ENCODE measurements at places on chromosomes 13 and 19.

- no peak for DNase-seq
Observed at GRCh38 chr13:109803825-109804224, 17.4 kb upstream of the IRS2 start.

DNA sequence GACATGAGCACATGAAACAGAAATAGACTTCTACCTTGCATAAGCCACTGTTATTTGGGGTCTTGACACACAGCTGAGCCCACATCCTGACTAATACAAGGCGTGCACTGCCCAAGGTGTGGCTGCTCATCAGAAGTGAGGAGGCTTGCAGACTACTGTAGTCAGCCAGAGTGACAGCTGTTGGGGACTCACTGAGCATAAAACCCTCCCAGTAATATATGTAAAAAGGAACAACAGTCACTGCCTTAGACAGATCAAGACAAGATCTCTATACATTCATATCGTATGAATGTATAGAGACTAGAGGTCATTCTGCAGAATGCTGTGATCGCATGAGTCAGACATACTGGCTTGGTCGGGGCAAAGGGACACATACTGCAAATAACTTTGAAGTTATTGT lies 4.1 kb upstream of the C1QTNF9B start:
- DNase-seq = no peak

- no peak for DNase-seq
Observed at GRCh38 chr13:70505809-70506208, 397.6 kb upstream of the KLHL1 start.

GRCh38 chr19:7159105-7159933 lies 89.8 kb downstream of the ZNF557 start:
- DNase-seq = no peak

GRCh38 chr13:59671881-59672280 lies 491.8 kb downstream of the DIAPH3 start:
- no peak for DNase-seq

DNA sequence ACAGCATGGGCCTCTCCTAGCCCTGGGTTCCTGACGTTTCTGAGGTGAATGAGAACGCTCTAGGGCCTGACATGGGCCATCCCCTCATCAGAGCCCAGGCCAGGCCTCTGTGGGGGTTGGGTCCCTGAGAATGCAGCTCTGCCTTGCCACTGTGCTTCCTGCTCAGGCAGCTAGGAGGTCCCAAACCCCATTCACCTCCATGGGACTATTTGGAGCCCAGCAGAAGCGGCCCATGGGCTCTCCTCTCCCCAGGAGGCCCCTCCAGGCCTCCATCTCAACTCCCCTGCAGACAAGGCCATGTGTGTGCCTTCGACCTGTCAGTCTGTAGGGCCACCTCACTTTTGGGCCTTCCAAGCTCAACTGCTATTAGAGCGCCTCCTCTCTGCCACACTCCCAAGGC lies 36.9 kb downstream of the ELL start:
- DNase-seq = no peak

- no peak for DNase-seq
Observed at GRCh38 chr19:32642771-32643170, 32.2 kb downstream of the ANKRD27 start.

- no peak for DNase-seq
Observed at GRCh38 chr19:7801020-7801570, 28.9 kb upstream of the EVI5L start.

DNA sequence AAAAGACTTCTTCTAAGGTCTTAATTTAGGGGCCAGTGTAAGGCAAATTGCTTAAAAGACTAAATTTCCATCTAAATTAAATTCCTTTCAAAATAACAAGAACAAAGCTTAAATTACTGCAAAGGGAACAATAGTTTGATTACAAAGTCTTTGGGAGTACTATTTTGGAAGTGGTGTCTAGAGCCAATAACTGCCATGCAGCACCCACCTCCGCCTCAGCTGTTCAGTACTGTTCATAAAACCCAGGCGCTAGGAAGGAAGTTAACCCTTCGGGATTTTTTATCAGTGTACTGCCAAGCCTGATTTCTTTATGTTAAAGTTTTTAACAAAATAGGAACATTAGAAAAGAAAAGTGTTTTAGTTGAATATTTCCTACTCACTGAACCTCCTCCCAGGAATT lies 210.1 kb downstream of the LIG4 start:
- no peak for DNase-seq

- peak; percentile 52 for DNase-seq
Observed at GRCh38 chr13:74115133-74115532, 19.1 kb downstream of the KLF12 start.

- no peak for DNase-seq
Observed at GRCh38 chr13:32947411-32948276, 68.6 kb upstream of the KL start.

- no peak for DNase-seq
Observed at GRCh38 chr19:49879243-49879963, 1.9 kb downstream of the TBC1D17 start.

- DNase-seq = no peak
Observed at GRCh38 chr13:42497798-42498197, 76.2 kb upstream of the TNFSF11 start.

- no peak for DNase-seq
Observed at GRCh38 chr13:86462011-86462410, 662.8 kb upstream of the SLITRK6 start.

DNA sequence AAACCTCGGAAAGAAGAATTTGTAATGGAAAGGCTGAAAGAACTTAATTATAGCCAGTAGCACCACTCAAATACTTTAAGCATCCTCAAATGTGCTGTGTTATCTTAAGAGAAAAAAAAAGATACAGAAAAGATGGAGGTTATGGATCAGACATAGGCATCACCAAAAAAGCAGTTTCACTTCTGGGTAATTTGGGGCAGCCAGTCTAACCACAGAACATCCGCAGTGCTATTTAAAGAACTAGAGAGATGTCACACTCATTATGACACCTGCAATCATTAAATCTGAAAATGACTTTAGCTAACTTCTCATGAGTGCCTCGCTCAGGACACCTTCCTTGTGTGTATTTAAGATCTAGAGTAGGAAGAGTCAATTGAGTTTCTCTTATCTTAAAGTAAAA lies 211.8 kb downstream of the RBM26 start:
- no peak for DNase-seq

- no peak for DNase-seq
Observed at GRCh38 chr19:31023038-31023437, 326.2 kb downstream of the TSHZ3 start.

GRCh38 chr13:49454388-49455006 lies 10.4 kb downstream of the SETDB2 start:
- no peak for DNase-seq

GRCh38 chr19:15283141-15283883 lies 49.0 kb downstream of the BRD4 start:
- DNase-seq = peak; percentile 59

GRCh38 chr19:56120371-56121179 lies 520 bp downstream of the ZNF787 start:
- no peak for DNase-seq

- no peak for DNase-seq
Observed at GRCh38 chr19:38979812-38980211, 4.3 kb upstream of the FBXO17 start.

GRCh38 chr19:23070353-23071146 lies 46.3 kb upstream of the ZNF730 start:
- no peak for DNase-seq

DNA sequence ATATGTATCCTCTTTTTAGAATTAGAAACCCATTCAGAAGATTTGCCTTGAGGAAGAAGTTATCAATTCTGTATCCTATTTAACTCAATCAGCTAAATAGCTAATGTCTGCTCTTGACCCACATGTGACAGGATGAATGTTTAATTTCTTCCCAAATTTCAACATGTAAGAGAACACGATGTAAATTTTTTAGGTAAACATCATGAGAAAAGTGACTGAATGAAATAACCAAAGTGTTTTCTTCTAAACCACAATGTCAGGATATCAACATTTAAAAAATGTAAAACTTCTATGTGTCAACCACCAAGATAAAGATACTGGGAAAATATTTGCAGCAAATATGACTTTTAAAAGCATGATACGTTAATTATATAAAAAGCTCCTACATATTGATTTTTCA lies 302.4 kb downstream of the DCT start:
- DNase-seq = no peak

DNA sequence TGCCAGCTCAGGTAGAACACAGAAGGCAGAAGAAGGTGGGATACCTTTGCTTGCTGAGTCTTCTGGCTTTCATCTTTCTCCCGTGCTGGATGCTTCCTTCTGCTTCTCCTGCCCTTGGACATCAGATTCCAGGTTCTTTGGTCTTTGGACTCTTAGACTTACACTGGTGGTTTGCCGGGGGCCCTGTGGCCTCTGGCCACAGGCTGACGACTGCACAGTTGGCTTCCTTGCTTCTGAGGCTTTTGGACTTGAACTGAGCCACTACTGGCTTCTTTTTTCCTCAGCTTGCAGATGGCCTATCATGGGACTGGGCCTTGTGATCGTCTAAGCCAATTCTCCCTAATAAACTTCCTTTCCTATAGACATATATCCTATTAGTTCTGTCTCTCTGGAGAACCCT lies 19.8 kb upstream of the ZNF331 start:
- no peak for DNase-seq

DNA sequence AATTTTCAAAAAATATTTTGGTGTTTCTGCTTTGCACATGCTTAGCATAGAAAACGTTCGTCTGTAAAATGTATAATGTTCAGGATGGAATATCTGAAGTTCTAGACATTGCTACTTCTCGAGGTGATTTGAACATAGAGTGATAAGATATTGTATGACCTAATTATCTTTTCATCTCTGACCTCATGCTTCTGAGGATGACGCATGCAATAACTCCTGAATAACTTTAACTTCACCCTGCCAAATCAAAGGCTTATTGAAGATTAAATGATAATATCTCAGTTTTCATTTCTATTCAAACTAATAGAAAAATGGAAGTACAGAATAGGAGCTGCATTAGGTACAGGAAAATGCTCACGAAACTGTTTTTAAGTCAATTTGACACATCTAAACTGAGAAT lies 150.8 kb upstream of the ATXN8OS start:
- DNase-seq = no peak

GRCh38 chr13:80048802-80049201 lies 292.1 kb downstream of the SPRY2 start:
- DNase-seq = peak; percentile 78

GRCh38 chr13:57933606-57934005 lies 302.1 kb downstream of the PCDH17 start:
- DNase-seq = no peak

DNA sequence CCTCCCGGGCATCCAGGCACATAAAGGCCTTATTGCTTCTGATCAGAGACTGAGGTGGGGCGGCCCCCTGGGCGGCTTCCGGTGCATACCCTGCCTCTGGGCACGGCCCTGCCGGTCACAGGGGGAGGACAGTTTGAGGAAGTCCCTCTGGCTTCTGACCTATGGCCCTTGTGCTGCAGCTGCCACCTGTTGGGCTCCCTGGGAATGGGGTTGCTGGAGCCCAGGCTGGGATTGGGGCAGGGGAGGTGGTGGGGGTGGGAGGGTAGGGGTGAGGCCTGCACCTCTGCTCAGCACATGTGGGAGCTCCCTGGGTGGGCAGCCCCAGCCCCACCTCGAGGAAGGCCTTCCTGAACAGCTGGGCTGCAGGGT lies 10.7 kb downstream of the ANO8 start:
- no peak for DNase-seq

All from AG09319 (cell line).